ENCODE measurements at places on chromosomes 4 and X. TPM values are rescaled to one million over a fixed set of nuclear protein-coding genes. Genes with fewer than 3 reads are reported as not detected.

DNA sequence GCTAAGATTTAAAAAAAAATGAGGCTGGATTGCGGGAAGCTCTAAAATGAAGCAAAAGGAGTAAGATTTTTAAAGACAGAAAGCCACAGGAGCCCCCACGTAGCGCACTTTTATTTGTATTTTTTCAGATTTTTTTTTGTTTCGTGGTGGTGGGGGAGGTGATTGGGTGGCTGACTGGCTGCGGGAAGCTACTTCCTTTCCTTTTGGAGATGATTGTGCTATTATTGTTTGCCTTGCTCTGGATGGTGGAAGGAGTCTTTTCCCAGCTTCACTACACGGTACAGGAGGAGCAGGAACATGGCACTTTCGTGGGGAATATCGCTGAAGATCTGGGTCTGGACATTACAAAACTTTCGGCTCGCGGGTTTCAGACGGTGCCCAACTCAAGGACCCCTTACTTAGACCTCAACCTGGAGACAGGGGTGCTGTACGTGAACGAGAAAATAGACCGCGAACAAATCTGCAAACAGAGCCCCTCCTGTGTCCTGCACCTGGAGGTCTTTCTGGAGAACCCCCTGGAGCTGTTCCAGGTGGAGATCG lies 908 bp downstream of the PCDH10 start:
- no peak for DNase-seq

DNA sequence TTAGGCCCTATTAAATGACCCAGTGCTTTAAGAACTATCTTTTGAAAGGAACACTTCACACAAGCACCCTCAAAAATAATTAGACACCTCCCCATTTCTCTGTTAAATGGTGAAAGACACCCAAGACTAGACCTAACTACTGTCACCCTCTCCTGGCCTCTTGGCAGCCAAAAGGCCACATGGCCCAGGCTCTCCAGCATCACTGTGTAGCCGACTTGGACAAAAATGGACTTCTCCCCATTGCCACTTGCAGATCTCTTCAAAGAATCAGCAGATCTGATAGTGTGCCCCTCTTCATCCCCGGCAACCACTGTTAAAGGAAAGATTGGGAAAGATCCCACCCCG lies 2.0 kb downstream of the MID1IP1 start:
- no peak for DNase-seq

GRCh38 chrX:86747091-86747490 lies 598.8 kb downstream of the DACH2 start:
- no peak for DNase-seq

DNA sequence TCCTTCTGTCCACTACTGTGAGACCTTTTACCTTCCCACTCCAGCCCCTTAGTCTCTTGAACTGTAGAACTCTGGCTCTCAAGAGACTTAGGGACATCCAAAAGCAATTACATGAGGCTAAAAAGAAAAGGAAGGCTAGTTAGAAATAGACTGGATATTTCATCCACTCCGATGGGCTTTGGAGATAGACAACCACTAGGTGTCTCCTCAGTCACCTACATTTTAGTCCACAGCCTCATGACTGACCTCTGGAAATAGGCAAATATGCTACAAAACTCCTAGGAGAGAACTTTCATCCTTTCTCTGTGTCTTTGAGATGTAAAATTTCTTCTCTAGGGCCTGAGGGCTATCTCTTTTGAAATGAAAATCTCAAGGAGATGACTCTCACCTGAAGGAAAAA lies 45.1 kb upstream of the LAMP2 start:
- no peak for DNase-seq

DNA sequence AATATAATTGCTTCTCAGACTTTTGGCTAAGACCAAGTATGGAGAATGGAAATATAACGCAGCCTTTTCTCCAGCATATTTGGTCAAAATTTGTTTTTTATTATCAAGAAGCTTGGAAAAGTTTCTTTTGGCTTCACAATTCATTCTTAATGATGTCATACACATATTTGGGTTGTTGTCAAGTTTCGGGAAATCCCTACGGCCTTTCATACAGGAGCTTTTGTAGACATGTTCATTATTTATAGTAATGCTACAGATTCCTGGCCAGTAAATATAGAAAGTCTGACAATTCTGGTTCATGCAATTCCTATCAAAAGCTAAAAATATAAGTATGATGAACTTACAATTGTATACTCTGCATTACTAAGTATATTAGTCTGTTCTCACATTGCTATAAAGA lies 112.9 kb downstream of the IRF2 start:
- no peak for DNase-seq

DNA sequence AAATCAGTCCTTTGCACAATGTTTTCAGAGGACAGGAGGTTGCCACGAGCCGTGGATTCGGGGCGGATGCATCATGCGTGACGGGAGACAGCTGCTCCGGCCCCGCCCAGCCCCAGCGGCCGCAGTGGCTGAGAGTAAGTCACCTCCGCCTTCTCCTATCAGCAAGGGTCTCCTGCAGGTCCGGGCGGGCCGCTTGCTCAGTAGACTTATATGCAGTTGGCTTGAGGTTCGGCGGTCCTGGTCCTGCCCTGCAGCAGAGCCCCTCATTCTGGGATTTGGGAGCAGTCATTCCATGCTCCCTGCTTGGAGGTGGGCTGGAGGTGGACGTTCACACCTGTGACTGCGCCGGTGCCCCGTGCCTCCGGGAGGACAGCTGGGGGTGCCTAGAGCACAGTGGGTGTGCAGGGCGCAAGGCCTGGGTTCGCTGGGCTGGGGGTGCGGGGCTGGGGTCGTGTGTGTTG lies 86.3 kb upstream of the ADRA2C start:
- DNase-seq, result no peak

- DNase-seq, result no peak
Measured at GRCh38 chrX:111854556-111855490, 21.2 kb upstream of the TRPC5OS start.

DNA sequence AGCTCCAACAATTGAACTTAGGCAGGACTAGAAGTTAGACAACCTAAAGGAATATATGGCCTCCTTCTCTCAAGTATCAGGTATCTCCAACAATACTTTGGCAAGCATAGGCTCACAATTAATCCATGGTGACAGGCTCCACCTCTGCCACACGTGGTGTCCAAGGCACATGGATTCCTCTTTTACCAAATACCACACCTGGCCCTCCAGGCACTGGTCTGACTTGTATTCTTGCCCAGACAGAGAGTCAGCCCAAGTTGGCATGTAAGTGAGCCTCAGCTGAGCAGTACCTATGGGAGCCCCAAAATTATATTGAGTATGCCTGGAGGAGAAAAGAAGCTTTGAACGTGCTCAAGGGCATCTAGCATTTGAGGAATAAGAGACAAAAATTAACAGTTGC lies 19.6 kb downstream of the SRPX2 start:
- DNase-seq, result no peak

- DNase-seq, result no peak
Measured at GRCh38 chr4:130336585-130337217, 1240.7 kb downstream of the C4orf33 start.

DNA sequence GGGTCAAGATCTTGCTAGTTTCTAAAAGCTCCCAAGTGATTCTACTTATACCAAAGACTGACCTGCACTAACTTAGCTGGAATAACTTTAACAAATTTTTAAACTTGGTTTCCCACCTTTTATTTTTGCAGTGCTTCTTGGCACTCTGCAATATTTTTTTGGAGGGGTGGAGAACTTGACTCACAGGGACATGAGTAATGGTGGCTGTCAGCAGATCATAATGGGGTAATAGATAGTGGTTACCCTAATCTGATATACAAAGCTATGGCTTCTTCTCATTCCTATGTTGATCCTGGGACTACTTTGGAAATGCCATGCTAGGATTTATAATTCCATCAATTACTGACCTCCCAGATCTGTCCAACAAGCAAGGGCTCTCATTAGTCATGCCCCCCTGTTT lies 295.7 kb downstream of the GPAT3 start:
- no peak for DNase-seq

GRCh38 chr4:13378973-13379759 lies 105.0 kb downstream of the RAB28 start:
- no peak for DNase-seq

GRCh38 chrX:16186380-16187007 lies 19.2 kb downstream of the MAGEB17 start:
- DNase-seq, result no peak

DNA sequence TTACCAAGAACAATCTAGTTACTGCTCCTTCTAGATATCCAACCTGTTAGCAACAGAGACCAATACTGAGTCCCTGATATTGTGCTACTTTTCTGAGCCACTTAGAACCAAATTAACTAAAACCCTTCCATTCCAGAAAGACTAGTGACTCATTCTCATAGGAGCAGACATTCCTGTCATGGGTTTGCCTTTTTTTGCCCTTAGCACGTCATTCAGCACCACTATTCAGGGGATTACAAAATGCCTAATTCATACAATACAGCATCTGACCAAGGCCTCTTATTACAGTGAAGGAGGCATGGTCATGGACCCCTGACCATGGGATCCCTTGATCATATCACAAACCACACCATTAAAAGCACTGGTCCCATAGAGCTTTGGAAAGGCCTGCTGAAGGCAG lies 123.8 kb upstream of the CXCL13 start:
- DNase-seq, result no peak

DNA sequence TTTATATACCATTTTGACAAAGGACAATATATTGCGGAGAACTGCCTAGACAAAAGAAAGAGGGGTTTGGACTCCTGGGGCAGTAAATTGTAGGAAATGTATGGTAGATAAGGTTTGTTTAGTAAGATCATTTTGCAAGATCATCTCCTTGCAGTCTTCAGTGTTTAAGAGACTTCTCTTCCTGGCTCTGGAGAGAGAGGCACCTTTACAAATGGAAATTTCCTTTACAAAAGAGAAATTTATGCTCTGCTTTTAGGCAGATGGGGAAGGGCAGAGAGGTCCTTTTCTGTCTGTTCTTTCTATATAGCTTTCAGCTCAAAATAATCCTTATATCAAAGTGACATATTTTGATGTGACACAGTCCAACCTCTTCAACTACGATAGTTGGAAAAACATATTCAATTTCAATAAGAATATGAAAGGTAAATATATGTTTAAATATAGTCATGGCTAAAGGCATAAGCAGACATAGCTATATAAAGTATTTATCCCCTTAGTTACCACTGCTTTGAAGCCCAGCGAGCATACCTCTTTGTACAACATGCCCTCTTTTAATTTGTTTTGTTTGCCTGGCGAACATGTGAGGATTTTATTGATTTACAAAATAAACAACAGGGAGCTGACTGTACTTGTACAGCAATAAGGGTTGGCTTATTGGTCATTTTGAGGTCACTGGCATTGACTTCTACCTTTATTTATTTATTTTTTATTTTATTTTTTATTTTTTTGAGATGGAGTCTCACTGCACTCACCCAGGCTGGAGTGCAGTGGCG lies 65.2 kb downstream of the TRIM2 start:
- DNase-seq, result no peak

DNA sequence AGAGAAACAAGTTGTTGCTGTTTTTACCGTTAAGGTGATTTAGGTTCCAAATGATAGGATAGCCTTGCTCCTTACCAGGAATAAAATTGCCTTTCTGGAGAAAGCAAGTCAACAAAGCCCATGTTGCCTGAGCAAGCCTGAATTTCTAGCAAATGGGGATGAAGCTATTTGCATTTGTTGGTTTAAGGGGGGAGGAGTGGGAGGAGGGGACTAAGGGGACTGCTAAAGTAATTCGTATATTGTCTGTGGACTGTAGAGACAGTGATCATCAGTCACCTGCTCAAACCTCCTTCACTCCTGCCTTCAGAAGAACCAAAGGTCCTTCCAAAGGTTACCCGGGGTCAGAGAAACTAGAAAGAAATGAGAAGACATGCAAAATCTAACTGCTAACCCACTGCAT lies 65.8 kb downstream of the SCML2 start:
- no peak for DNase-seq

- no peak for DNase-seq
Measured at GRCh38 chr4:71009086-71009485, 15.6 kb downstream of the DCK start.

DNA sequence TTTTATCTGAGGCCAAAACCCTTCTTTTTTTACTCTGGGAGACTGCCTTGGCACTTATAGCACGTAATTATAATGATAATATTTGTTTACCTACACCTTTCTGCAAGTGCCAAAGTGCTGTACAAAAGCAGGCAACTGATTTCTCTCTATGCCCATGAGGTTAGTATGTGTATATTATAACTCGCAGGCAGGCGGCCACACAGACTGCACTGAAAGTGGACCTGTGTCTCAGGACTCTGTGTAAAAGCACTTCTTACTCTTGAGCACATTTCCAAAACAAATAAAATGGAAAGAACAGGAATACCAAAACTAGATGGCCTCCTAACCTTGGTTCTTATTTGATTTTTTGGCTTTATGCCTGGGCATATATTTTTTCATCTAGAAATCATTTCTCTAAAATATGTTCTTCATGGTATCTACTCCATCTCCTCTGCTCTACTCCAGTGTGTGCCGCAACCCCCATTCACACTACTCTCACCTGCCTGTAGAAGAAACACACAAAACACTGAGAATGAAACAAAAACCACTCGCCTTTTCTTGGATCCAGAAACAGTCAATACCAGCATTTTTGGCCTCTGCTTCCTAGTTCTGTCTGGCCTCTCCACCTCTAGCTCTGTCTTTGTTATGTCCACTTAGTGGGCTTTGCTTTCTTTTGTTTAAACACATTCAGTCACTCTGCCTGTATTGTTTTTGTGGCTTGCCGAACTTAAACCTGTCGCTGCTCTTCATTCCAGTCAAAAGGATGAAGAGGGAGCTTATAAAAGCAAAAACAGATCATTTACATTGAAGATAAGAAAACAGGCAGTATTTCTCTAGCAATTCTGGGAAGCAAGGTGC lies 934.5 kb upstream of the TENM3 start:
- no peak for DNase-seq

- DNase-seq, result no peak
Measured at GRCh38 chrX:67004451-67004850, 365.6 kb upstream of the EDA2R start.

DNA sequence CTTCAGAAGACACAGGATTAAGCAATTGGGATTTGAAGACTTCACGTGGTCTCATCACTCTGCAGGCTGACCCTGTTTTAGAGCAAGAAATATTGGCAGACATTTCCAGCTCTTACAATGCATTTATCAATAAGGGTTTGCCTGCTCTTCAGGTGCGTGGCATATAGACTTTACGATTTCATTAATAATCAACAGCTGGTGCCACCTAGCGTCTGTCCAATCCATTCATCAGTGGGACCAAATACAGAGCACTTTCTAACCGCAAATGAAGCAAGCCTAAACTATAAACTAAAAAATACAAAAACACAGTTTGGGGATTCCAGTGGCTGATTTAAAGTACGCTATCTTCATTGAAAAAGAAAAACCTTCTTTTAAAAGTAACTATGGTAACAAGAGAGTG lies 125.4 kb upstream of the DMD start:
- DNase-seq, result no peak

- no peak for DNase-seq
Measured at GRCh38 chr4:80788798-80789197, 241.7 kb upstream of the BMP3 start.

Gene SLC49A3
- total RNA-seq, result 21.1 TPM

Gene EPGN
- total RNA-seq, result not detected

Gene CXCL11
- not detected for total RNA-seq

Gene ANKRD50
- 21.0 TPM for total RNA-seq

Gene TEX13C
- total RNA-seq, result not detected

Gene CDX4
- not detected for total RNA-seq

Gene GRIA3
- 0.19 TPM for total RNA-seq

Gene DCHS2
- total RNA-seq, result 1.2 TPM

Gene ATP8A1
- total RNA-seq, result 37.0 TPM
